ENCODE measurements at places on chromosomes 4 and X.
A peak's percentile ranks its signal among the peaks of the same experiment; 100 is the strongest.

DNA sequence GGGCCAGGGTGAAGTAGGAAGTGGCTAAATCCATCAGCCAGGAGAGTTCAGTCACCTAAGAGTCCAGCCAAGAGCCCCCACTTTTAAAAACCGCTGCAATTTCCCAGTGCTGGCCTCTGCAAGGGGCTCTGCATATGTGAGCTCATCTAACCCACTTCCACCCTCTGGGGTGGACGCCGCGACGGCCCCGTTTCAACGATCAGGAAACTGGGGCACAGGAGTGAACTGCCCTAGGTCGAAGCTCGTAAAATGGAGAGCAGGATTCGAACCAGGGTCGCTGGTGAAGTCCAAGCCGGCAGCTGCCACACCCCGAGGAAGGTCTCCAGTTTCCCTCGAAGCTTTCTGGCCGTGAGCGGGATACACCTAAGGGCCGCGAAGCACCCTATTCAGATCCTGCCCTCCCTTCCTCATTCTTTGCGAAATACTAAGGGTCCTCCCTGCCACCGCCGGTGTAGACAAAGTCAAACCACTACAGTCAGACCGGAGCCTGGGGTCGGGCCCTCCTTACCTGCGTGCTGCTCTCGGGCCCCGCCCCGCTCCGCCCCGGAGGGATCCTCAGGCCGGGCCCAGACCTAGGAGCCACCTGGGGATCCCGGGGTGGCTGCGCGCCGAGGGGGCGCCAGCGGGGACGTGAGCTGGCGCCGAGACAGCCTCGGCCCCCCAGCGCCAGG is 446 bp downstream of the EVC2 start:
- no peak for DNase-seq

GRCh38 chr4:53527326-53527725 is 64.0 kb downstream of the LNX1 start:
- DNase-seq = no peak

DNA sequence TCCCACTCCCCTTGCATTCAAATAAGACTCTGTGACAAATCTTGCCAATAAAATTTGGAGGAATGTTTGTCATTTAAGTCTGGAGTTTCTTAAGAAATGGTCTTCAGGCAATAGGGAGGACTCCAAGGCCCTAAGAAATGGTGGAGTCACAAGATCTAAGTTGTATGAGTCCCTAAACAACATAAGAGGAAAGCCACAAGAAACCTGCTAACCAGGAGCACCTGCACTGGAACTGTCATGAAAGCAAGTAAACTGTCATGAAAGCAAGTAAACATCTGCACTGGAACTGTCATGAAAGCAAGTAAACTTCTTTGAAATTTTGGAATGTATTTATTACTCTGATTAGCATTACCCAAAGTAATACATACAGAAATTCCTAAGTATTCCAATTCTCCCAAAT is 3.5 kb downstream of the CNOT6L start:
- no peak for DNase-seq

- no peak for DNase-seq
Measured at GRCh38 chr4:11228530-11228929, 200.2 kb downstream of the HS3ST1 start.

DNA sequence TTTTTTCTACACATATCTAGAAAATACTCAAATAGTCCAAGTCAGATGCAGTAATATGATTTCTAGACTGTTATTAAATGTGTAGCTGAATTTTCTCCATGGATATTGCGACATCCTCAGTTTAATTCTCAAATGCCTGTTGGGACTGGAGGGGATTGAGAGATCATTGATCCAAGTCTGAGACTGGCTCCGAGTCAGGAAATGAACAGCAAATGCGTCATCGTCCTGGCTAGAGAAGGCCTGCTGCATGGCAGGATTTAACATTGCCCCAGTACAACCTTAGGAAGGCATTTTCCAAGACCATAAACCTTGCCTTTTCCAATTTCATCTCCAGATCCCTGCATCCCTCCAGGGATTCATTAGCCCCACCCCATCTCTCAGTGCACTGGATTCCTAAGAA is 56.6 kb upstream of the SLC6A14 start:
- no peak for DNase-seq

GRCh38 chrX:153889123-153889522 is 3.1 kb upstream of the L1CAM start:
- DNase-seq = no peak

DNA sequence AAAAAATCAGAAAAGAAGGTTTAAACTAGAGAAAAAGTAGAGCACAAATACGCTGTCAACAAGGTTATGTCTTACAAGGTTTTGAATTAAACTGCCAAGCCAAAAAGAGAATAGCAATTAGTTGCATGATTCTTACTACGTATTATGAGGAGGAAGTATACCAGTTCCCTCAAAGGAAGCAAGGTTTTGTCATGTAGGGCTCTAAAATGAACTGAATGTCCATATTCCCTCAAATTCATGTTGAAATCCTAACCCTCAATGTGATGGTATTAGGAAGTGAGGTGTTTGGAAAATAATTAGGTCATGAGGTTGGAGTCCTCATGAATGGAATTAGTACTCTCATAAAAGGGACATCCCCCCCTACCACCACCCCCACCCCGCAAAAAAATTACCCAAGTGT is 201.0 kb downstream of the FBXW7 start:
- no peak for DNase-seq

GRCh38 chr4:81256059-81256970 is 41.3 kb upstream of the PRKG2 start:
- no peak for DNase-seq

GRCh38 chrX:71923516-71923915 is 12.9 kb downstream of the NHSL2 start:
- DNase-seq = no peak

DNA sequence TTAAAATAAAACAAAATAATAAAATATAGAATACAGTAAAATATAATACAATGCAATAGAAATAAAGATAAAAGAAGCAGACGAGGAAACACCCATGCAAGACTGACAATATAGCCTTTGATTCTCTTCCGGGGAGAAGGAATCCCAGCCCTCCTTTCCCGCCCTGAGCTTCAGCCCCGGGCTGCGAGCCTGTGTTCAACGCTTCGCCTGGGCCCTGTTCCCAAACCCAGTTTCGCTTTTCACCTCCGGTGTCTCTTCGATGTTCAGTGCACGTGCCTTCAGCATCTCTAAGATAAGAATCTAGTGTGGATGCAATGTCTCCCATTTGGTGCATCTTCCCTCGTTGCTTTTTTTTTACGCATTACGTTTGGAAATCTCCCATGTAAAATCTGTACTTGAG is 38.4 kb upstream of the ARSD start:
- no peak for DNase-seq

- DNase-seq = peak; percentile 70
Measured at GRCh38 chr4:77819404-77819842, 255 bp upstream of the CNOT6L start.

- no peak for DNase-seq
Measured at GRCh38 chrX:17913801-17914200, 52.7 kb upstream of the RAI2 start.

- no peak for DNase-seq
Measured at GRCh38 chrX:72027914-72028307, 103.8 kb downstream of the RTL5 start.

DNA sequence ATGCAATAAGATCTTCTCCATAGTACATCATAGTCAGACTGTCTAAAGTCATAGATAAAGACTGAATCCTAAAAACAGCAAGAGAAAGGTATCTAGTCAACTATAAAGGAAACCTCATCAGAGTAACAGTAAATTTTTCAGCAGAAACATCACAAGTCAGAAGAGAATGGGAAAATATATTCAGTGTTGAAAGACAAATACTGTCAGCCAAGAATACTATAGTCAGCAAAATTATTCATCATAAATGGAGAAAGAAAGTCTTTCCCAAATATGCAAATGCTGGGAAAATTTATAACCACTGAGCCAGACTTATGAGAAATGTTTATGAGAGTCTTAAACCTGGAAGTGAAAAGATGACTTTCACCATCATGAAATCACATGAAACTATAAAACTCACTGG is 136.7 kb downstream of the KDR start:
- DNase-seq = no peak

GRCh38 chrX:1592470-1593142 is 1.2 kb downstream of the AKAP17A start:
- DNase-seq = no peak

- DNase-seq = no peak
Measured at GRCh38 chr4:74823194-74823593, 28.9 kb upstream of the BTC start.

GRCh38 chr4:7828011-7828720 is 111.5 kb downstream of the AFAP1 start:
- peak; percentile 36 for DNase-seq

DNA sequence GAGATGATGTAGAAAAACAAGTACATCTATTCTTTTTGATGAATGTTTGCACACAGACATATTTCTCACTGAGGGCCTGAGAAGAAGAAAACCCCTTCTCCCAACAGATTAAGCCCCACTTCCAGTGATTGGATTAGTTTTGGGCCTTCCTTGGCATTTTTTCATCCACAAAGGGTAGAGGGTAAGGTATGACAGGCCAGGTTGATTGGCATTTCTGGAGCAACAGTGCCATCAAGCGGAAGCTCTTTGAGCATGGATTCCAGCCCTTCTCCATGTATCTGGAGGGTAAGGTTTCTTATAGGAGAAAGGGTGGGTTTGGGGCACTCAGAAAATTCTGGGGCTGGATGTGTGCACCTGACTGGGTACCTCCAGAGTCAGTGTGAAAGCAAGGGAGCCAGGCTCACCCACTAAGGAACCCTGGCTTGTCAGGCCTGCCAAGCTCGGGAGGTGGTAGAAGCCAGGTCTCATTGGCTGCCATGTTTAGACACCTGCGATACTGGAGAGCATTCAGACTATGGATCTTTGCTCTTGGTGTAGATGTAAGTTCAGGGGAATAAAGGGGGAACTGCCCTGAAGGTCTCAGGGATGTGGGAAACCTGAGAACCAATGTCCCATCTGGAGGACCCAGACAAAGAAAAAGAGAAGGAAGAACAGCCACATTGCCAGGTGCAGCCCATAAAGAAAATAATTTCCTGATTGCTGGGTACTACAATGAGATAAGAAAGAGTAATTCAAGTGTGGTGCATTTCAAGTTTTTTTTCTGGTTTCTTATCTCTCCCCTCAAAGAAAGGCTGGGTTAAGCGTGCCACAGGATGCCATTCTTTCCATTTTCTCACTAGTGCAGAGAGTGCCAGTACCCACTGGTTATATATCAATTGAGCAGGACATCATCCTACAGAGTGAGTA is 222.3 kb upstream of the AGTR2 start:
- no peak for DNase-seq
